ENCODE measurements at places on chromosomes 13 and 19. TPM values are rescaled to one million over a fixed set of nuclear protein-coding genes. Genes with fewer than 3 reads are reported as not detected.

DNA sequence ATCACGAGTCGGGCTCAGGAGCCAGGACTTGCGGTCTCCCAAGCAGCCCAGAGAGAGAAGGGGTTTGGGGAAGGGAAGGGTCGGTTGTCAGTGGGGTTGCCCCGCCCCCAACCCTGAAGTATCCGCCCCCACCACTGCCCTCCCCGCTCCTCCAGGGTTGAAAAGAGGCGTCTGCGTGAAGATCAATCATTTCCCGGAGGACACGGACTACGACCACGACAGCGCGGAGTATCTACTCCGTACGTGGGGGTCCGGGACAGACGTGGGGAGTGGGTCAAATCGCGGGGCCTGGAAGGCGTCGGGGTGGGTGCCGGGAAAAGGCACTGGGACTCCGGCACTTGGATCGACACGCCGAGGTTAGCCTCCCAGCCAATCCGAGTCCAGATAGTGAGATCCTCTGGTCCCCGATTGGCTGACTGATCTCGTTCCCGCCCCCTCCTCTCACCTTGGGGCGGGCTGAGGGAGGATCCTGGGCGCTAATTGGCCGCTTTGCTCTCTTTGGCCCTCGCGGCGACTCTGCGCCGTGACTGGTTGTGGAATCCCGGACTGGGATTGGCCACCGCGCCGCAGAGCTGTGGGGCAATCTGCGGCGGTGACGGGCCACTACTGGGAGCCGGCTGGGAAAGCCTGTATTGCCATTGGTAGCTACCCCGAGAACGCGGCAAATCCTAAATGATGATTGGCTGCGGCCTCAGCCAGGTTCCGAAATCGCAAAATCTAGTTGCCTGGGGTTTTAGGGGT lies 13.3 kb upstream of the CACNG6 start:
- no peak for DNase-seq

DNA sequence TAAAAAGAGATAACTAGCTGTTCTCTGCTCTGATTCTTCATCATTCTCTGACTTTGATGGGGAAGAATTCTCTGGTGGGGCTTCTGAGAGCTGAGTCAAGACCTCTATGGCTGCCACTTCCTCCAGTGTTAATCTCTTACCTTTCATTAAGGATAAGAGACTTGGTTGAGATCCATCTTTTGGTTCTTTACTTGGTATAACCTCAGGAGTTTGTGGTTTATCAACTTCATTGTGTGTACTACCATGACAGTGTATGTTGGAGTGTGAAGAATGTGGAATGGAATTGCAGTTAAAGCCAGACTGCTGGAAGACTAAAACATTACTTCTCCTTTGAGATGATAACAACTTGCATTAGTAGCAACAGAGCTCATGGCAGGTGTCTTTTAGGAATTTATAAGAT lies 222.0 kb downstream of the SLITRK5 start:
- DNase-seq: no peak

DNA sequence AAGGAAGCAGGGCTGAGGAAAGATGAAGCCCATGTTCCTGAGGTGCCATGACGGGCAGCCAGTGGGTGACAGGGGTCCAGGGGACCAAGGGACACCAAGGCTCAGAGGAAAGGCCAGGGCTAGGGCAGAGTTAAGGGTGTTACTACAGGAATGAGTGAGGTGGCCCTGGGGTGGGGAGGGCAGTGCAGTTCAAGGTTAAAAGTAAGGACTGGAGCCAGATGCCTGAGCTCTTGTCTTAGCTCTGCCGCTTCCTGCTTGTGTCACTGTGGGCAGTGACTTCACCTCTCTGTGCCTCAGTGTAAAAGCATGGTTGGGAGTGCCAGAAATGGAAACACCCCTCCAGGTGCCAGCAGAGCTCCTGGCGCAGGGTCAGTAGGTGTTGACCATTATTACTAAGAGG lies 4.9 kb upstream of the ETV2 start:
- DNase-seq: no peak

DNA sequence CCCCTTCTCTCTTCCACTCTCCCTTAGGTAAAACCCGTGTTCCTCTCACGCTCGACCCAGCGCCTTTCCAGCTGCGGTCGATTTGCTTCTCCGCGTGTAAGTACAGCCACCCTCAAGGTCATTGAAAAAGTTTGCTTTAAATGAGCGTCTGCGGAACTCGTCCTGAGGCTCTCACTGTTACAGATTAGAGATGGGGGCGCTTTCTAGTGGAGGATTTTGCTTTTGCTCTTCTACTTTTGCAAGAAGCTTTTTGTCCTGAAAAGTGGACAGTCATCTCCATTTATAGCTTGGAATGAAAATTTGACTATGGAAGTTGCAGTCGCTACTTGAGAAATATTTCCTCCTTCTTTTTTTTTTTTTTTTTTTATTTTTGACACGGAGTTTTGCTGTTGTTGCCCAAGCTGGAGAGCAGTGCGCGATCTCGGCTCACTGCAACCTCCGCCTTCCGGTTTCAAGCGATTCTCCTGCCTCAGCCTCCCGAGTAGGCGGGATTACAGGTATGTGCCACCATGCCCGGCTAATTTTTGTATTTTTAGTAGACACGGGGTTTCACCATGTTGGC lies 595 bp upstream of the RAB20 start:
- DNase-seq: no peak

The KCNN4 gene
- 145 TPM for total RNA-seq

The NLRP5 gene
- total RNA-seq: not detected

DNA sequence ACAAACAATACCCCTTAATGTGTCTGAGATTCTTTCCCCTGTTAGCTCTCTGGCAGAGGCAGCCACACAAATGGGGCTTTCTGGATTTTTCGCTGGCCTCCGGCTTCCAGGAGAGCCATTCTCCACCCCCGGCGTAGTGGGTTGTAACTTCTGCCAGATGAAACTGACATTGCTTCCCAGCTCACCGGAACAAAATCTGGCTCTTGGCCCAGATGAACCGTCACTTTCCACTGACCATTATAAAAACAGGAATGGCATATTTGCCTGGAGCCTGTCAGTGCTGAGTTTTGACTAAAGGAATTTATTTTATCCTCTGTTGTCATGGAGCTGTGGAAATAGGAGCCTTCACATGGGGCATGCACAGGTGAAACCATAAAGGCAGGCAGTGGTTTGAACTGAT lies 120.6 kb upstream of the GPR12 start:
- DNase-seq: no peak

DNA sequence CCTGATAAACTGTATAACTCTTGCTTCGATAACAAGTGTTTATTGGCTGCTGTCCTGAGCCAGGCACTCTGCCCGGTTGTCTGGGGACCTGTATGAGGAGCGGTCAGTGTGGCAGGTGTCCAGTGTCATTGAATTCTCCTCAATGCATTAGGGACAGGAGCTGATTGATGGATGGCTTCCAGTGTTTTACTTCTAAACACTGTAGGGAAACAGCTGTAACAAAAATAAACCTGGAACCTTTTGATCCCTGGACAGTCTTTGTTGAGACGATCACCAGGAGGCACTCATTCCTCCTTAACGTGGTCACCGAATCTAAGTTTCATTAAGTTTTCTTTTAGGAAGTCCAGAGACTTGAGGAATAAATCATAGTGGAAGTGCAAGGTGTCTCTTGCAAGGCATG lies 17.9 kb downstream of the UBAC2 start:
- no peak for DNase-seq

- no peak for DNase-seq
Observed at GRCh38 chr13:30934381-30934780, 1.9 kb downstream of the TEX26 start.

DNA sequence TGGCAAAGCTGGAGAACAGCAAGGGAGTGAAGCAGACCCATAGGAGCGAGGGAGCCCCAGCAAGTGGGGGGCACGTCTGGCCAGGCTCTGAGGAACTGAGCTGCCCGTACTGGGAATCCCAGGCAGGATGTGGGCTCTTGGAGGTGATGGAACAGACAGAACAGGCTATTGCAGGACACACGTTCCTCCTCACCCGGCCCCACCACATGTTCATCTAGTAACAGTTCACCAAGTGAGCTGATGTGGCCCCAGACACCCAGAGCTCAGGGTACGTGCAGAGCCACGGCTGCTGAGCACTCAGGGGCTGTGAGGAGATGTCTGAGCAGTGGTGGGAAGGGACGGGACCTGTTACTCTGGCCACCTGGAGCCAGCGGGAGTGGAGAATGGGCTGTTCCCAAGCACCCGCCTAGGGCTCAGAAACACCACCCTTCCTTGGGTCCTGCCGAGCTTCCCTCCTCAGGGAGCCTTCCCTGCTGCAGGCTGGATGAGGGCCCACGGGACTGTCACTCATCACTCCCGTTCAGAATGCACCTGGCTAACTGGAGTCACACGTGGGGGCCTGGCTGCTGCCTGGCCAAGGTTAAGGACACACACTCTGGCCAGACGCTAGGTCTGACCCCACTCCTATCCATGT lies 18.4 kb downstream of the ELL start:
- no peak for DNase-seq

The DUS3L gene
- total RNA-seq: 56.3 TPM

GRCh38 chr13:66675620-66676019 lies 554.5 kb downstream of the PCDH9 start:
- no peak for DNase-seq

- no peak for DNase-seq
Observed at GRCh38 chr19:4456843-4457653, 546 bp downstream of the UBXN6 start.

DNA sequence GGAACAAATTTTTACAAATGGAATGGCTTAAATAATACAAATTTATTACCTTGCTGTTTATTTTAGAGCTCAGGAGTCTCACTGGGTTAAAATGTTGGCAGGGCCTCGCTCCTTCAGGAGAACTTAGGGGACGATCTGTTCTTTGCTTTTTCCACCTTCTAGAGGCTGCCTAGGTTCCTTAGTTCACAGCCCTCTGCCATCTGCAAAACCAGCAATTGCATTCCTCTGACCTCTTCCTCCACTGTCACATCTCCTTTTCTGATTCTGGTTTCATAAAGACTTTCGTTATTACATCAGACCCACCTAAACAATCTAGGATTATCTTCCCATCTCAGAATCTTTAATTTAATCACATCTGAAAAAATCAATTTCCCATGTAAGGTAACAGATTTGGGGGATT lies 249.6 kb upstream of the SPRY2 start:
- DNase-seq: no peak

The TMIGD2 gene
- 10.7 TPM for total RNA-seq

DNA sequence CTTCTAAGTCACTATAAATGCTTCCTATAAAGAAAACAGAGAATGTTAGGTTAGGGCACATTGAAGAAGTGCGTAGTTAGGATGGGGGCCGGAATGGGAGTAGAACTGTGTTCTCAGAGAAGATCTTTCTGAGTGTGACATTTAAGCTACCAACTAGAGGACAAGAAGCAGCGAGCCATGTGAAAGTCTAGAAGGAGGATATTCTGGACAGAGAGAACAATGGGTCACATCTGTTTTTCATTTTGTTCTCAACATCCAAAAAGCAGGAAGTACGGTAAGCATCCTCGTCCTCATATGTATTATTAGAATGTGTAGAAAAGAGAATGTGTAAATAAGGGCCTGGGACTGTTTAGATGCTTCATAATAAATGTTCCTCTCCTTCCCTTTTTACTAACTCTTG lies 44.5 kb upstream of the PARP4 start:
- no peak for DNase-seq

- no peak for DNase-seq
Observed at GRCh38 chr13:51067210-51067701, 43.8 kb downstream of the C13orf42 start.

The ZNF329 gene
- 3.6 TPM for total RNA-seq

The ZNF649 gene
- total RNA-seq: 8.2 TPM

The ZNF546 gene
- total RNA-seq: 3.1 TPM

DNA sequence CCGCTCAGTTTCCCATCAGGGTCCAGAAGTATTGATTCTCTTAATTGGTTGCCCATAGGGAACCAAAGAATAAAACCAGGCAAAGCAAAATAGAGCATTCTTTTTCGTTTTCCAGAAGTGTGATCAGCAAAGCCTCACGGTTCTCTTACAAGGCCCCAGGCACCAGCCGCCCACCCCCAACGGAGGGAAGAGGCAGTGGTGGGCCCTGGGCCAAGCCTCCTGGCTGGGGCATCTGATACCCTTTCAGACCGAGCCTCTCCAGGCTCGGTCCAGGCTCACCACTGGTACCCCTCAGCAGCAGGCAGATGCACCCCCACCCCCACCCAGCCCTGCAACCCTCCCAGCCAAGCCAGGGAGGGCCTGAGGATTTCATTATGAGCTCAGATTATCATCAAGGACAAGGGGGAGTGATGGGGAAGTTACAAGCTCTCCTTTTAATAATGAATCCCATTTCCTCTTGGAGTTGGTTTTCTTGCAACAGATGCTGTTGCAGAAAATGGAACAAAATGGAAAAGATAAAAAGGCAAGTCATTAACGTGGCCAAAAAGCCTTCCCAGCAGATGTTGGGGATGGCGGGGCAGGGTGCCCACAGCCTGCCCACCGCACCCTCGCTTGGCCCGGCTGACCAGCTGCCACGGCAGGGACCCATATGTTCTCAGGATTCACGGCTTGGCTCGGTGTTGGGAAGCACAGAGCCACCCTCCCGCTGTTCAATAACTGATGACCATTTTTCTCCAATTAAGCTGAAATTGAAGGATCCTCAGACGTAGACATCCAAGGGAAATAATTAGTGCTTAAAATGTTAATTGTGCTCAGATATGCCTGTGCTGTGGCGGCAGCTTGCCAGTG lies 45.9 kb upstream of the KCTD15 start:
- DNase-seq: no peak

GRCh38 chr13:74661851-74662250 lies 527.6 kb upstream of the KLF12 start:
- DNase-seq: no peak

- no peak for DNase-seq
Observed at GRCh38 chr13:21901811-21902708, 231.2 kb downstream of the FGF9 start.

The VN1R4 gene
- not detected for total RNA-seq

The IRGC gene
- not detected for total RNA-seq

The SIGLEC12 gene
- total RNA-seq: 1.4 TPM

DNA sequence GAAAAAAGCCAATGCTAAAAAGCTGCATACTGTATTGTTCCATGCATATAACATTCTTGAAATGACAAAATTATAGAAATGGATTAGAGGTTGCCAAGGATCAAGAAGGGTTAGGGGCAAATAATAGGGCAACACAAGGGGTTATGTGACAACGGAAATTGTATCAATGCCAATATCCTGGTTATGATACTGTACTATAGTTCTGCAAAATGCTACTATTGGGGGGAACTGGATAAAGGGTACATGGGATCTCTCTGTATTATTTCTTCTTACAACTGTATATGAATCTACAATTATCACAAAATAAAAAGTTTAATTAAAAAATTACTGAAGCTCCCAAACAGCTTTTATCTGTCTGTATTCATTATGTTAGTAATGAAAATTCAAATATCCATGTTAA lies 31.9 kb downstream of the LNX2 start:
- DNase-seq: no peak

- no peak for DNase-seq
Observed at GRCh38 chr19:39413272-39413910, 922 bp downstream of the PLEKHG2 start.

The FCHO1 gene
- 62.0 TPM for total RNA-seq

DNA sequence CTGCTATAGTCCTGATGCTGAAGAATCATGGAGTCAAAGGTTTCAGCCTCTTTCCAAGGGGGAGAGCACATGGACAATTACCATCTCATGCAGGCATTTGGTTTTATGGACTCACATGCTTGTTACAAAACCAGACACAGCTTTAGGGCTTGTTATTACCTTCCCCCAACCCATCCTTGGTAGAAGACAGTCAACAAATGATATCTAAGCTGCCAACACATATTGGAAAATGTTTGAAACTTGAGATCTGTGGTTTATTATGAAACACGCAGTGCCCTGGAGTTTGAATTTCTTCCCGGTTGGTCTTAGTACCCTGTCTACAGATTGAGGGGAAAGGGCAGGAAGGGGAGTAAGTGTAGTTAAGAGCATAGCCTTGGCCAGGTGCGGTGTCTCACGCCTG lies 12.5 kb upstream of the CYP2A6 start:
- no peak for DNase-seq

Data from activated naive CD4-positive, alpha-beta T cell treated with anti-CD3 and anti-CD28 coated beads, Interleukin-2, amount 50 U/mL, for 72 hours (primary cell).